ENCODE measurements at places on chromosomes 13 and 19. TPM values are rescaled to one million over a fixed set of nuclear protein-coding genes. Genes with fewer than 3 reads are reported as not detected.

DNA sequence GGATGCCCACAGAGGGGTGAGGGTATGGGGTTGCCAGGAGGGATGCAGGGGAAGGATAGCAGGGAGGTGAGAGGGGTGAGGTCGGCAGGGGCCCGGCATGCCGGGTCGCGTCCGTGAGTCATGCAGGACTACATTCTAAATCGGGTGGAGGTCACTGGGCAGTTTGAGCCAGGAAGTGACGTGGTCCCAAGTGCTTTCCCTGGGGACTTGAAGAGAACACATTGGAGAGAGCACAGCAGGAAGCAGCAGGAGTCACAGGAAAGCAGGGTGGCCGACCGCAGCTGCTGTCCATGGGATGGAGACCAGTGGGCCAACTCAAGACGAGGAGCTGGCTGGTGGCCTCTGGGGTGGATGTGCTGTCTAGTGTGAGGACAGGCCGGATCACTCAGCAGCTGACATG is 92.0 kb upstream of the WASF3 start:
- no peak for DNase-seq

- no peak for DNase-seq
Measured at GRCh38 chr13:81275666-81276258, 934.8 kb upstream of the SPRY2 start.

DNA sequence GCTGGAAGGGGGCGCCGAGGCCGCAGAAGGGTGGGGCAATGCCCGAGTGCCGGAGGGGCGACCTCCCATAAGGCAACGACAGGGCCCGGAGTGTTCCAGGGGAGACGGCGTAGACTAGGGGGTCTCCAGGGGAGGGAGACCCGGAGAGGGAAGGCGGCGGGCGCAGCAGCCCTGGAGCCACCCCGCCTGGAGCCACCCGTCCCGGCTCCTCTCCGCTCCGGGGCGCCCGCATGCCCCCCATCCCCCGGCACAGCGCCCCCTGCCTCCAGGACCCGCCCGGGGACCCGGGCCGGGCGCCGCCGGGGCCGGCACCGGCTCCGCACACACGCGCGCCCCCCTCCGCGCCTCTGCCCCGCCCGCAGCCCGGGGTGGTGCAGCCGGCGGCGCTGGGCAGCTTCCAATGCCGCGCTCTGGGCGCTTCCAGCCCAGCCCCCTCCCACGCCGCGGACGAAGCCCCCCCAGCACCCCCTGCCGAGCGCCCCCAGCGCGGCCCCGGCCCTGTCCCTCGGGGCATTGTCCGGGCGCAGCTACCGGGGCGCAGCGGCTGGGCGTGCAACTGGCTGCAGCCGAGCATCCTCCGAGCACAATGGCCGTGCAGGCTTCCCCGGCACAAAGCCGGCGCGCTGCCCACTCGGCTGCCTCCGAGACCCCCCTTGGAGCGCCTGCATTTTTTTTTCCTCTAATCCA is 519 bp downstream of the PTPRS start:
- DNase-seq = no peak

DNA sequence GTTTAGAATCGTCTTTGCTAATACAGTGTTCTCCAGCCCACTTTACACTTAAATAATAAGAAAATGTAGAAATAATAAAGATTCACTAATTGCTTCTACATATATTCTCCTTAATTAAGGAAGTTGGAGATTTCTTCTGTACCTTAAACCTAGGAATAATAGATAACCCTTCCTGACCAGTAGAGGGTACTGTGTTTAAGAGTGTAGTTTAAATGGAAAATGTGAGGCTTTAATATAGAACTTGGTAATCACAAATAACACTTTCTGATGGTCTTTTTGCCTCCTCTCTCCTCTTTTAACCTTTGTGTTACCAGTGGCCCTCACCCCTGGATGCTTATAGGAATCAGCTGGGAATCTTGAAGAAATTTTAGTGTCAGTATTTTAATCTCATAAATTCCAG is 20.7 kb downstream of the POMP start:
- no peak for DNase-seq

GRCh38 chr13:41915081-41915480 is 45.8 kb downstream of the VWA8 start:
- no peak for DNase-seq

DNA sequence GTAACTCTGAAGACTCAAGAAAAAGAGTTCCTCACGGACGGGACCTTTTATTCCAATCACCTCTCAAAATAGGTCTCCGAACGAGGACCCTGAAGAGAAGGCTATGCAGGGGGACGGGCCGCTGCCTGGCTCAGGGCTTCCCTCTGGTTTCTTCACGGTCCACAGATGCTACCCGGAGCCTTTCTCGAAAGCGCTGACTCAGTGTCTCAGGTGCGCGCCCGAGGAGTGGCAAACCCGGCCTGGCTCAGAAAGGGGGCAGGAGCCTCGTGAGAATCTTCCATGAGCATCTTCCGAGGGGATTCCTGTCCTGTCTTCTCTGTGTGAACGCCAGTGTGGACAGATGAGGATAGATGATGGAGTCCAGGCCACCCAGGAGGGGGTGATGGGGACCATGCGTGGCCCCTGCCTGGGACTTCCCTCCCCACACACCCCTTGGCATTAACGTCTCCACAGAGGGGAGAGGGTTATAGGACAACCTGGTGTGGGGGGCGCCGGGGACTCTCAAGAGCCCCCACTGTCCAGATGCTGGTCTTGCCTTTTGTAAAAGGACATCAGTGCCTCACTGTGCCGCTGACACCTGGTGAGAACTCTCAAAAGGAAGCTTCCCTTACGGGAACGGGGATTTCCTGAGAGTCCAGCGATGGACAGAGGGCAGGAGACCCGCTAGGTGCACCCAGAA is 16.5 kb downstream of the LSM4 start:
- no peak for DNase-seq

DNA sequence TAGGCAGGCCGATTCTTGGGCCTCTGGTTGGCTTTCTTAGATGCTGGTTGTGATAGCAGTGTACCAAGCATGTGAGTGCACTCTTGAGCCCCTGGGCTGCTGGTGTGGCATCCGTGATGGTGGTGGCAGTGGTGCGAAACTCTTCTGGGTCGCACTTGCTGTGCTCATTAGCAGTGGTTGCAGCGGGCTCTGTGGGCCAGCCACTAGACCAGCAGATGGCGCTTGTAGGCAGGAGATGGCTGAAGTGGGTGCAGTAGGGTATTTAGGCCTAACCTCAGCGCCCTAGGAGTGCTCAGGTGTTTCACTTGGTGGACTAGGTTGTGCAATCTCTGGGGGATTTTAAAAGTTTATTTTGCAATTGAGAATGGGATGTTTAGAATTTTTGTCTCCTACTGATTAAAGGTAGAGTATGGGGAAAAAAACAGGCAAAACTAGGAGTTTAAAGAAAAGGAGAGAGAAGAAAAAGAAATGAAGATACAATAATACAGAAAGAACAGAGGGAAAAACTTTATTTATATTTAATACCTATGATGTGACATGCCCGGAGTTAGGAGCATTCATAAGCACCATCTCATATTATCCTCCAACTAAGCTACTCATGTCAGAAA is 4.3 kb upstream of the ZNF17 start:
- DNase-seq = no peak

DNA sequence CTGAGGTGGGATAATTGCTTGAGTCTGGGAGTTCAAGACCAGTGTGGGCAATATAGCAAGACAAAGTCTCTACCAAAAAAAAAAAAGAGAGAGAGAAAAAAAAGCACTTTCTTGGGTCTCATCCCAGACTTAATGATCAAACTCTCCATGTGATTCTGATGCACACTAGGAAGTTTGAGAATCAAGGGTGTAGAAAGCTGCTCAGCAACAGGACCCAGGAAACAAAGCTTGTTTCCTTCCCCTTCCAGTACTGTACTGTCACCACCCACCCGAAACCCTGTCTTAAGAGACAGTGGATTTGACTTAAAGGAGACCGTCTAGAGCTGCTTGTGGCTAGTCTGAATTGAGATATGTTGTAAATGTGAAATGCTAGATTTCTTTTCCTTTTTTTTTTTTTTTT is 5.8 kb downstream of the MISP3 start:
- no peak for DNase-seq

- DNase-seq = no peak
Measured at GRCh38 chr13:109784590-109785140, 1.7 kb downstream of the IRS2 start.

DNA sequence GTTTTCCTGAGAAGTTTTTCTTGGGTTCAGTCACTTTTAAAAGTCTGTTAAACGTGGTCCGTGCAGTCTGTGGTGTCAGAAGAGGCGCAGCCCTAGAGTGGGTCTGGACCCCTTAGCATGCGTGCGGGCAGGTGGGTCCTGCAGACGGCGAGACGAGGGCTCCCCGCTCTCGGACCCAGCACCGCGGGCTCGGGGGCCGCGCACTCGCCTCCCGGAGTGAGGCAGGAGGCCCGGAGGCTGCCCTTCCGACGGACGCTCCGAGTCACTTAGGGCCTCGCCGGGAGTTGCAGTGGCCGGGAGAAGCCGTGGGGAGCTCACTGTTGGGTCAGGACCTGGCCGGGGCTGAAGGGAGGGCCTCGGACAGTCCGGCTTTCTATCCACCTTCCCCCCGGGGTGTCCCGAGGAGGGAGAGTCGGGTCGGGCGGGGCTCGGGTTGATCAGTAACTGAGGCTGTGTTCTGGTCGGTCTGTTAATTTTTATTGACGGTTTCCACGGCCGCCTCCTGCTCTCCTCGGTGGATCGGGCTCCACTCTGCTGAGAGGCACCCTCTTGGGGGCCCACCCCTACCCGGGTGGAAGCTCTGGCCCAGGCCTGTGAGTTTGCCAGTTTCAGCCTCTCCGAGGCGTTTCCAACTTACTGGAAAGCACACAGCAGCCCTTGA is 1.3 kb downstream of the PTBP1 start:
- DNase-seq = no peak

DNA sequence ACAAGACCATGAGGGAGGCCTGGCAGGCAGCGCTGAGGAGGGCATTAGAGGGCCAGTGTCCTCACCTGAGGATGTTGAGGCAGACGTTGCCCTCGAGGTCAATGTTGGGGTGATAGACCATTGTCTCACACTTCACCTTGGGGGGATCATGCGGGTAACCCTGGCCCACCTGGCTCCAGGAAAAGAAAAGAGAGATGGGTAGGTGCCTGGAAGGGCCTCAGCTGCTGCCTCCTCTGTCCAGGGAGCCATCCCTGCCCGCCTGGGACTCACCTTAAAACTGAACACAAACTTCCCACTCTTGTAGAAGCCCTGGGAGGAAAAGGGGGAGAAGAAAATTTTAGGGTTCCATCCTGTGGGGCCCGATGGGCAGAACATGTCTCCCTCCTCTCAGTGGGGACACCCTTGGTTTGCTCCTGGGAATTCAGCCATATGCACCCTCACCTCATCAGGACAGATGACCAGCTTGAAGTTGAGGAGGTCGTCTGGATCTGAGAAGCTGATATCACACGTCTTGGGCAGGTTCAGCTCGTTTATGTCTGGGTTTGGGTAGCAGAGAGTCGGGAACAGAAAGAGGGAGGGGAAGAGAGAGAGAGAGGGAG is 1.7 kb downstream of the UBE2M start:
- no peak for DNase-seq

Gene SLAIN1
- 11.2 TPM for polyA plus RNA-seq

Gene CDC42EP5
- 61.0 TPM for polyA plus RNA-seq

Gene ZNF528
- polyA plus RNA-seq = 23.3 TPM

Gene ELSPBP1
- polyA plus RNA-seq = not detected
